ENCODE measurements at places on chromosomes 2 and 18.

- no peak for DNase-seq
Observed at GRCh38 chr2:133836691-133837345, 268.6 kb upstream of the NCKAP5 start.

DNA sequence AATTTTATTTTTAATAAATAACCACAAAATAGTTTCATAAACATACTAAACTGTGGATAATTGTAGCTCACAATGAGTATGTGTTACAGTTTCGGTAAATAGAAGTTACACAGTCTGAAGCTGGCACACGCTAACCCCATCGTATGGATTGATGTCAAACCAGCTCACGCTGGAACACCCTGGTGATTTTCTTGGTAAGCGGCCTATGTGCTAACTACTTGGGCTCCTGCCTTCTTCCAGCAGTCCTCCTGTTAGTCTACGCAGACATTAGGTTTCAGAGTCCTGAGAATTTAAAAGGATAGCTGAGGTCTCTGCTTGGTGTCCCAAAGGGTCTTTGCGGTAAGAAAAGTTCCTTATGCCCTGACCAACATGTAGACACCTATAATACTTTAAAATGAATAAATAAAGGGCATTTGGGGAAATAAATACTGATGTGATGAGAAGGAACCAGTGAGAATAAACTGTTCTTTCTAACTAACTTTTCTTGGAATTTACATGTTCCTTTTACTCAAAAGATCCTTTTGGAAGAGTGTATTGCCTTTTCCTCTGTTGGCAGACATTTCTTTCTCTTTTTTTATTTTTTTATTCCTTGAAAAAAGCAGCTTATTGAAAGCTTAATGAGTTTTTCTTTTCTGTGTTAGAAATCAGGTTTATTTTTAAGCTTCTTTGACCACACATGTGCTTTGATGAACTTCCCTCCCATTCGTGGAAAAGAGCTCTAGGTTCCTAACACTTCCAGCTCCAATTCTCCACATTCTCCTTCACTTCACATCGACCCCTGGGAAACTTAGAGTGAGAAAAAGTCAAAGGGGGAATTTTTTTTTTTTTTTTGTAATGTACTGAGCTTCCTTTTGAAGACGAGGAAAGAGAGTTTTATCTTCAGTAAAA lies 322.2 kb downstream of the IRS1 start:
- no peak for DNase-seq

DNA sequence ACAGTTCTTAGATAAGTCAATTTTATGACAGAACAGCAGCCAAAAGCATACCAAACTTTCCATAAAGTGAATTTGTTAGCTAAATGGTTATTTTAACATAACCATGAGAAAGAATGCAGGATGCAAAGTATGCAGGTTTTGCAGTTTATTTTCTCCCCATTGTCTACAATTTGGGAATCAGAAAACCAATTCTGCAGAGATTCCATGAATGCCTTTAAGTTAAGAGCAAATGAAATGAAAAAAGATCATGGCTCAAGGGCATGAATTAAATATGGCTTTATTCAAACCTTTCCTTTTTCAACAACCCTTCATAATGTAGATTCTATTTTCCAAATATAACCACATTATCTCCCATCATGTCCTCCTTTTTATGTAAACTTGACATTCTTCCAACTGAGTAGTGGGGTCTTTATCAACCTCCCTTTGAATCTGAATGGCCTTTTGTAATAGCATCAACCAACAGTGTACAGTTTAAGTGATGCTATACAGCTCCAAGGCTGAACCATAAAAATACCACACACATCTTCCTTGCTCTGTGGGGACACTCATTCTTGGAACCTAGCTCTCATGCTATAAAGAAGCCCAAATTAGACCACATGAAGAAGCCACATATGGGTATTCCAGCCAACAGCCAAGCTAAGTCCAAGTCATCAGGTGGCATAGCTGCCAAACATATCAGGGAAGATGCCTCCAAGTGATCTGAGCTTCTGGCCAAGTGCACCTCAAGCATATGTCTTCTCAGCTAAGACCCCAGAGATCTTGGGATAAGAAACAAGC lies 49.8 kb downstream of the PIAS2 start:
- no peak for DNase-seq

DNA sequence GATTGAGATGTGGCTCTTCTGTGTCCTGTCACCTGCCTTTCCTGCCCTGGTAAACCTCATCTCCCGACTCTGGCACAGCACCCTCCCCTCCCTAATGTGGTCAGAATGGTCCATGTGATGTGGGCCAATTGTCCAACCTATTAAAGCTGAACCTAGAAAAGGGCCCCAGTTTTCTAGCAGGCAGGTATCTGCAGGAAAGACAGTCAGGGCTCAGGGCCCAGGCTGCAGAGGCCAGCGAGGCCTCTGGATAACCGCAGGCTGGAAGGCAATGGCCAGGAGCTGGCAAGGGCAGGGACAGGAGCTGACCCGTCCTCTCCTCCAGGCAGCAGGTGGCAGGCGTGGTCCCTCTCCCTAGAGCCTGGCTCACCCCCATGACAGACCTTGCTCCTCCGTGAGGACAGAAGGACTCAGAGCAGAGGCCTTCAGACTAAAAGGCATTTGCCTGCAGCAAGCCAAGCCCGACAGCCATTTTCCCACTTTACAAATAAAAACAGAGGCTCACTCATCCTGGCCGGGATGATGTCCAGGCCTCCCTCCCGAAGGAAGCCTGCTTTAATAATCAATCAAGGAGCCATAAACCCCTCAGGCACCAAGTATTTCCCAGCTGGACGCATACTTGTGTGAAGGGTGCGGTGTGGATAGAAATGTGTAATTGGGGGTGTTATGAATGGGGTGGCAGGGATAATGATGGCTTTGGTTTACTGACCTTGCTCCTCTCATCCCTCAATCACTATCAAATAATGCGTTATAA lies 107.1 kb downstream of the TWIST2 start:
- DNase-seq = no peak

DNA sequence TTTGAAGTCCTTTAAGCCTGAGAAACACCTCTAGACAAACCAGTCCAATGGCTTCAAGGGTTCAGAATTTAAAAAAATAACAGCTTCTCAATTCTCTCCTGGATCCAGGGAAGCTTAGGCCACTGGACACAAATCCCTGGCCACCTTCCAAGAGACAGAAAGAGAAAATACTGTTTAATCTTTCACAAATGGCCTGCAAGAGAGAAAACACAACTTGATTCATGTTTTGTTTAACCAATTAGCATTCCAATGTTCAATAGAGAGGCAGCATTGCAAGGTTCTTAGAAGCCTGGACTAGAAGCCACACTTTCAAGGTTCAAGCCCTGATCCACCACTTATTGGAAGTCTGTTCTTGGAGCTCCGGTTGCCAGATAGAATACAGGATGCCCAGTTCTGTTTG lies 109.0 kb upstream of the PARD3B start:
- no peak for DNase-seq

GRCh38 chr2:11102466-11102865 lies 52.8 kb upstream of the SLC66A3 start:
- DNase-seq = no peak

DNA sequence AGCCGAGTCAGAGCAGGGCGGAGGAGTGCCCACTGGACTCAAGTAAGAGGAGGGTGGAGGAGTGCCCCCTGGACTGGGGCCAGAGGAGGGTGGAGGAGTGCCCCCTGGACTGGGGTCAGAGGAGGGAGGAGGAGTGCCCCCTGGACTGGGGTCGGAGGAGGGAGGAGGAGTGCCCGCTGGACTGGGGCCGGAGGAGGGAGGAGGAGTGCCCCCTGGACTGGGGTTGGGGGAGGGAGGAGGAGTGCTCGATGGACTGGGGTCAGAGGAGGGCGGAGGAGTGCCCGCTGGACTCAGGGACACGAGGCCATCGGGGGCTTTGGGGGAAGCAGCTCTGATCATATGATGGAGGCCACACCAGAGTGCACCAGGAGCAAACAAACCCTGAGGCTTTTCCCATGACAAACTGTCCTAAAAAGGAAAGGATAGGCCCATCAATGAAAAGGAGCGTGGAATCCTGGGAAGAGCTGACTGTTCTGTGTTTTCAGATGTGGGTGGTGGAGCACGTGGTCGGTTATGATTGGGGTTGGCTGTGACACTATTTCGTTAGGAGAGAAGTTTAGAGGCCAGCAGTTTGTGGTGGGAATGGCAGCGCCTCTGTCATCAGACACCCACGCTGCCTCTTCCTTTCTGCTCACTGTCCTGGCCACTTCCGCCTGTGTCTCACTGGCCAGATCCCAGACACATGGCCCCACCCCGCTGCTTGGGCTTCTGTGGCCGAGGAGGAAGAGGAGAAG lies 24.5 kb upstream of the HPCAL1 start:
- DNase-seq = no peak

DNA sequence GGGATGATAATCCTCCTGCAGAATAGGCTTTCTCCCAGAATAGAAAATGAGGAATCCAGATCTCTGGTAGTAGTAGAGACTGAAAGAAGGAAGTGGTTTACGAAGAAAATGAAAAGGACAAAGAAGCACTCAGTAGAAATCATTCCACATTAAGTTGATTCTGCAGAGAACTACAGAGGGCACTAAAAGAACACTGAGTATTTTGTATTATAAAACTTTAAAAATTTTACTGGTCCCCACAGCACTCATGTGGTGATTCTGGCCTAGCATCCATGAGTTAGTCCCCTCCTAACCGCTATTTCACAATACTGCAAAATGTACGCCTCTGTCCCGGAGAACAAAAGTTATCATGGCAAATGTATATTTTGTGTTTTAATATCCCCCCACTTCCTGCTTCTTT lies 42.9 kb upstream of the SLC35F5 start:
- peak; percentile 9 for DNase-seq

DNA sequence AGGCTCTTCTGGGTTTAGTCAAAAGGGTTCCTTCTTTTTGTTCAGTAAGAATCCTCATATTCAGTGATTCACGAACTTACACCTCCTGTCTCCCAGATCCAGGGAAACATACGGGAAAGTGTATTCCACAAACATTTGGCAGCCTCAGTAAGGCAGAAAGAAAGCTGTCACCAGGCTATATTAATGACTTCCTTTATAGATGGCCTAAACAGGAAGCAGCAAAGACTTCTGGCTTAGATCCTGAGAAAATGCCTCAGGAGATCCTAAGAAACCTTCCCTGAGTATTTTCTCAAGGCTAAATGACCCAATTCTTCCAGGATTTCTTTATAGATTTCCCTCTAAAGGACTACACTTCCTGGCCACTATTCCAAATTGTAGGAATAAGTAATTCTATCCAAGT lies 1995.5 kb upstream of the CELF4 start:
- no peak for DNase-seq

DNA sequence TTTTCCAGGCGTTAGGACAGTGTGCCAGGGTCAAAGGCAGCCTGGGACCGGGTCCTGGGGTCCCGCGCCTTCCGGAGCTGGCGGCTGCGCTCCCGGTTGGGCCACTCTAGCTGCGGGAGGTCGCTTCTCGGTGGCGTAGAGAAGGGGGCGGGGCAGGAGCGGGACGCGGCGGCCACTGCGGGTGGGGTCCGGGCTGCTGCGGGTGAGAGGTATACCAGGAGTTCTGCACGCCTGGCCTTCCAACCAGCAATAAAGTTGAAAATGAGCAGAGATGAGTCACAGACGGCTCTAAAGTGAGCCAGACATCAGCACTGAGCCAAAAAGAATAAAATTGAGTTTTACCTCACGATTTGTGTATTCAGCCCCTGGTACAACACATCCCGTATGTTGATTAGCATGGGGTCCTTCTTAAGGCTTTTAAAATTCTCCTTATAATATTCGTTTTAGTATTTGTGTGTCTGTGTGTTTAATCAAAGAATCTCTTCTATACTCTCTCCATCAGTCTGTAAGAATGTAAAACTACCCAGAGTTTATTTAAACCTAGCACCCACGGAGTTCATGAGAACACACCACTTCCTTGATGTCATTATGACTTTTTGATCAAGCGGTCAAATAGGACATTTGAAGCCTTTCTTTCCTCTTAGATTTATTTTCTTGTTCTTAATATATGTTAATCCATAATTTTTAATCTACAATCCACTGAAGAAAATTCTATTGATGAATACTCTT lies at the start of gene C1GALT1C1L:
TSS of gene C1GALT1C1L (minus strand) at position 108 of the 729 bp plus-strand sequence. CDS start at position 1, 107 bp downstream.
- no peak for DNase-seq

- DNase-seq = no peak
Observed at GRCh38 chr2:233656443-233656842, 15.3 kb upstream of the UGT1A9 start.

- no peak for DNase-seq
Observed at GRCh38 chr2:173150963-173151362, 75.3 kb downstream of the MAP3K20 start.

- no peak for DNase-seq
Observed at GRCh38 chr2:215435280-215435869, 493 bp downstream of the FN1 start.

- DNase-seq = no peak
Observed at GRCh38 chr2:85933753-85934594, 45.2 kb upstream of the ST3GAL5 start.

GRCh38 chr2:101464841-101465240 lies 10.1 kb downstream of the RFX8 start:
- no peak for DNase-seq

GRCh38 chr2:215503381-215503780 lies 67.5 kb upstream of the FN1 start:
- no peak for DNase-seq

GRCh38 chr2:157067562-157067961 lies 189.9 kb upstream of the GALNT5 start:
- DNase-seq = no peak

GRCh38 chr2:189393440-189394111 lies 47.7 kb upstream of the WDR75 start:
- DNase-seq = no peak

DNA sequence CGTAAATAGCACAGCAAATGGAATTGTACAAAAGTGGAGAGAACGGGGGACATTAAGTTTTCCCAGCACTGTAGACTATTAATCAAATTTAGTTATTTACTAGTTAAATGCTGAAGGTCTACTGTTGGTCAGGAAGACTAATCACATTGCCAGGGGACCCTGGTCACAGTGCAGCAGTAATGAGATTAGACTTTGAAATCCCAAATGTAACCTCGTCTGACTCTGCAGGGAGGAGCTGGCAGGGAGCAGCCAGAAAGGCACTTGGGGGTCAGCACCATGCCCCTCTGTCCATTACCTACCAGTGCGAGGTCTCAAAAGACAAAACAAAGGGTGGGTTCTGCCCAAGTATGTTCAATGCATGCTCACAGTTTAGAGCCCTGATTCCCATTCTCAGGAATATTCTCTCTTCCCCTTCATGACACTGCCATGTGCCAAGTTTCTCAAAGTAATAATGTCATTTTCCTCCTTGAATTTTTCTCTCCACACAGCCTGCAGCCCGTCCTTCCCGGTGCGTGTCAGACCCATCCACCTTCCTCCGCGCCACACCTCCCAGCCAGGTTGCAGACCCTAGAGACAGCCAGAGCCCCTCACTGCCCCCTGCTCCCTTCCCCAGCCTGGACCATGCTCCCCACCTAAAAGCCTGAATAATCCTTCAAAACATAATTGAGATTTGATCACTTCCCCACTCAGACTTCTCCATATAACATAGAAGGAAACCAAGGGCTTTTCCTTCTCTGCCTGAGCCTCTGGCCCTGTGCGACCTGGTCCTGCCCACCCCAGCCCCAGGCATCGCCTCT lies 52.5 kb downstream of the TMEM18 start:
- DNase-seq = no peak

DNA sequence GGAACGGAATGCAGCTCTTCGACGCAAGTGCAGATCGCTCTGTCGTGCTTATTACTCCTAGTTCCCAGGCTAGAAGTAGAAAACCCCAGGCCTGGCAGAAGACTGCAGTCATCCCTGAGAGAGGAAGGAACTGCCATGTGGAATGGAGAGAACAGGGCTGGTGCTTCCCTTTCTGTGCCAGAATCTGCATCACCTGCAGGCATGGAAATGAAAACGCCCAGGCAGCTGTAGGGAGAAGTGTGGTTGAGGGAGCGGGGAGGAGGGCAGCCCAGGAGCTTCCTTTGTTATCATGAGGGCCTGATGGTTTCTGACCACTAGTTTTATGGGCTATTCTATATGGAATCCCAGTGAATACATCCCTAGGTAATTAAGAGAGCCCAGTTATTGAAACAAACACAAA lies 79.4 kb upstream of the SMIM21 start:
- DNase-seq = no peak

All from thymus (tissue), 14 donors.